ENCODE measurements at places on chromosomes 5 and 9.

- DNase-seq: no peak
Measured at GRCh38 chr9:112839331-112839730, 51.3 kb downstream of the SLC46A2 start.

- no peak for DNase-seq
Measured at GRCh38 chr9:135848341-135849047, 58.9 kb downstream of the CAMSAP1 start.

DNA sequence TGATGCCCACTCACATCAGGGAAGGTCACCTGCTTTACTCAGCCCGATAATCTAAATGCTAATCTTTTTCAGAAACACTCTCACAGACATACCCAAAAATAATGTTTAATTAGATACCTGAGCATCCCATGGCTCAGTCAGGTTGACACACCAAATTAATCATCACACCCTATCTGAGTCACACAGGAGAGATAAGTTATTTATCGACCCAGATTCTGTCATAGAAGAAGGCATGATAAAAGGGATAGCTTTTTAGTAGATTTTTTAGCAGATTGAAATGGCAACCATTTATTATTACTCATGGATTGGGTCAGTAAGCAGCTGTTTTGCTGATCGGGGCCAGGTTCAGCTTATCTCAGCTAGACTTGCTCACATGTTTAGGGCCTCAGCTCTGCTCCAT lies 97.8 kb upstream of the TYRP1 start:
- DNase-seq: no peak

DNA sequence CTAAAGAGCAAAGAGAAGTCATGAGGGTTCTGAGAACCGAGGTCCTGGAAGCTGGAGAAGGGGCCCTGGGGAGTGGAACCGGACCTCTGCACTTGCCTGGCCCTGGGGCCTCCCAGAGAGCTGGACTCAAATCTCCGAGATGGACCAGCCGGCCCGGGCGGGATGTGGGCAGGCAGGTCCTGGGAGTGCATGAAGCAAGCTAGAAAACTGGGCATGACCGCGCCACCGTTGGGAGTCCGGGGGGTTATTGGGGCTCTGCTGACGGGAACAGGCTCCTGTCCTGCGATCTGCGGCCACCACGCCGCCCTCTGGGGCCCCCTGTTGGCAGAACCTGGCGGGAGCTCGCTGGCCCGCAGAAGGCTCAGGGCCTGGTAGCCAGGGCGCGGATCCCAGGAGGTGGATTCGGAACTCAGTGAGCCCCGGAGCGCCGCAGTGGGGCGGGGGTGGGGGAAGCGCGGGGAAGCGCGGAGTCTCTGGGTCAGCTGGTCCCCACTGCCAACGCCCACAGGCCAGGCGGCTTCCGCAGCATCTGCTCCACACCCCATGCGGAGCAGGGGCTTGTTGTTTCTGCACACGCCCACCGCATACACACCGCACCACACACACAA lies 150.6 kb downstream of the ERCC6L2 start:
- no peak for DNase-seq

GRCh38 chr9:19154135-19154612 lies 26.9 kb upstream of the PLIN2 start:
- no peak for DNase-seq

GRCh38 chr5:92662741-92663140 lies 918.3 kb downstream of the NR2F1-AS1 start:
- no peak for DNase-seq

DNA sequence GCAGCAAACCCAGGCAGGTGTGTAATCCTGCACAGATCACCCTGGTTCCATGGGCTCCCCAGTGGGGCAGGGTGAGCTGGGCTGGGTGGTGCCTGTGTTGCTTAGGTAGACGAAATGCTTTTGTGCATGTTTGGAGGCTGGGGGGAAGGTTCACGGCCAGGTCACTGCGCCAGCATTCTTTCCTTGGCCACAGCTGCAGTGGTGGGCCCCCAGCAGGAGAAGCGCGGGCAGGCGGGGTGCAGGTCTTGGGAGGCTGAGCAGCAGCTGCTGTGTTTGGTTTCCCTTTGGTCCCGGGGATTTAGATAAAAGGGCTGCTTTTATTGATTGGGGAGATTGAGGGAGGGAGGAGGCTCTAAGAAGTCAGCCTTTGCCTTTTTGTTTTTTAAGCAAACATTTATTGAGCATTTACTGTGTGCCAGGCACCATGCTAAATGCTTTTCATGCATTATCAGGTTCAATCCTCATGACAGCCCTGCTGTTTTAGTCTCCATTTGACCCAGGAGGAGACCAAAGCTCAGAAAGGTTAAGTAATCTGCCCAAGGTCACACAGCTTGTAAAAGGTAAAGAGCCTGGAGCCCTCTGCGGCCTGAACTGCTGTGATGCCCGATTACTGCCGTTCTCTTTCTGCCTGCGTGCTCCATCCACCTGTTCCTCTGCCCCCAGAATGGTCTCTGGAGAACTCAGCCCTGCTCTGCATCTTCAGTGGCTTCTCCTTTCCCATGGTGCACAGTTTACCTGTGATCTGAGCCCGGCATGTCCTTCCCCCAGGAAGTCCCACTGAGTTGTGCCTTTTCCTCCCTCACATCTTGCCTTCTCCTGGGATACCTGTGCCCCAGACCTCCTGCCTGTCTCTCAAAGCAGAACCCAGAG lies 94.4 kb downstream of the MACROH2A1 start:
- DNase-seq: no peak

Measured in stimulated activated CD8-positive, alpha-beta memory T cell treated with anti-CD3 and anti-CD28 coated beads, Interleukin-15, amount 100 ng/mL, for 48 hours (primary cell).